Kidney capillary endothelial cell (primary cell): ENCODE measurements at places on chromosomes 1 and 21.
A peak's percentile ranks its signal among the peaks of the same experiment; 100 is the strongest.

DNA sequence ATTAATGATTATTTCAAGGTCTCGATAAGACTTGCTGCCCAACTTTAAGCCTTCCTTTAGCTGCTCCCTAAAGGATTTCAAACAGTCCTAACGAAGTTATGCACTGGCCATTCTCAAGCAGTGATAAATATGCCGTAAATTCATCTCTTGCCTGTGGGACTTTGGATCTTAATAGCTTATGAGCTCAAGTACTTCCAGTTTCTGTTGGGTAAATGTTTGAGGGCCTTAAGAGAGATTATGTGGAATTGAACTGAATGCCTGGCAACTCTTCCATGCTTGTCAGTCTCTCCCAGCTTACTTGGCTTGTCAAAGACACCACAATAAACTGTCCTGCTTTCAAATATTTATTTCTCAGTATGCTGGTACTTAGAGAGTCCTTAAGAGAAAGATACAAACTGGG, 3.5 kb upstream of the OR10J4 start:
- DNase-seq: no peak

DNA sequence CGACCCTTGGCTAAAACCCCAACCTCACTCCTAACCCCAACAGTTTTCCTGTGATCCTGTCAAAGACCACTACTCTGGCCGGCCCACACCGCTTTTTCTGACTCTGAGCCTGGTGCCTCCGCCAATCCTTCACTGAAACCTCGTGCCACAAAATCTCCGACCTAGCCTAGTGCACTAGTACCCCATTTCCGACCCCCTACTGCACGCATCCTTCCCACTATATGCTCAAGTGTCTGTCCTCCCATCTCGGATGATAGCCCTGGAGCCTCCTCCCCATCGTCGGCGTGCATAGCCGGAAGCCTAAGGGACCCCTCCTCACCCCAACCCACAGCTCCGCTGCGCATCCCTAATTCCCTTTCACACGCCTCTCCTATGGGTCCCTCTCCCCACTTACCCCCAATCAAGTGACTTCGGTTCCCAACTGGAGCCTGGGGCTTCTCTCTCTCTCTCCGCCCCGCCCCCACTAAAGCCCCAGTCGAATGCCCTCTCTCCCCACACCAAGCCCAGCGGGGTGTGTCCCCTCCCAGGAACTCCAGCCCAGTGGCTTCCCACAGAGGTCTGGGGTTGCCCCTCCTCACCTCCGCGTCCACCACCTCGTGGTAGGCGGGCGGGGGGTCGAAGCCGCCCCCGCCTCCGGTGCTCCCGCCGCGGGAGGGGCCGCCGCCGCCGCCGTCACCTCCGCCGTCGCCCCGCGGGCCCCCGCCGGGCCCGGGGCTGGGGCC, 791 bp downstream of the USP24 start:
- no peak for DNase-seq

- peak; percentile 17 for DNase-seq
These were observed 755 bp downstream of the FBXO42 start for GRCh38 chr1:16351456-16351993.

GRCh38 chr1:218667781-218668516, 322.8 kb downstream of the TGFB2 start:
- DNase-seq: no peak

- DNase-seq: peak; percentile 48
These were observed 1.5 kb downstream of the RGS18 start for GRCh38 chr1:192159781-192160180.

DNA sequence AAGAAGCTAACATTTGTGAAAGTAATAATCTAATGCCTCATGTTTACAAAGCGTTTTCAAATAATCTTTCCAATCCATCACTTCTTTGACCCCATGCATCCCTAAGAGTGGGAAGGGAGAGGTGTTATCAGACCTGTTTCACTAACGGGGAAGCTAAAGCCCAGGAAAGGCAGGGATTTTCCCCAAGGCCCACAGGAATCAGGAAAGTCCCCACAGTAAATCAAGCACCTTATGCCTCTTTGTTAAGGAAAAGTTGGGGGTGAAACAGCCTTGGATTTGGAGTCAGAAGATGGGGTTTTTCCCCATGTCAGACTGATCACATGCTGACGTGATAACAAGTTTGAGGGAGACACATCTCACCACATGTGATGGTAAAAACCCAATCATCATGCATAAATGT, 20.0 kb upstream of the ANGPTL7 start:
- DNase-seq: no peak

DNA sequence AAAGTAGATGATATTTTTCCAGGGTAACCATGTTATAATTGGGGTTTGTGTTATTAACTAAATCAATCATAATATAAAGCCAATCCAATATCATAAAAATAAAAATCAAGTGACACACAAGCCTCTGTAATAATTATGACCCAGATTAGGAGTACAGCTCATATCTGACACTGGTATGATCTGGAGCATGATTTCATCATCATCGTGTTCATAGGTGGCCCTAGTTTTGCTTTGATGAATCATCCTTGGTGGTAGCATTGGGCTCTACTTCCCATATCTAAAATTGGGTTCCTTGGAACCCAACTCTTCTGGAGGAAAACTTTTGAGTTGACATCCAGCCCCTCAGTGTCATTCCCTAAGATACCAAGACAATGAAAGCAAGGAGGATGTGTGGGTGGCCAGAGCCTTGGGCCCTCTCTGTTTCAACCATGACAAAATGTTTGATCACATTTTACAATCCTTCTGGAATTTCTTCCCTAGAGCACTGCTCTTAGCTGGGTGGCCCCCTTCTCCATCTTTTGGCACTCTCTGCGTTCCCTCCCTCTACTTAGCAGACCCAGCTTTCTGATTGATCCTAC, 37.0 kb upstream of the ENAH start:
- no peak for DNase-seq

DNA sequence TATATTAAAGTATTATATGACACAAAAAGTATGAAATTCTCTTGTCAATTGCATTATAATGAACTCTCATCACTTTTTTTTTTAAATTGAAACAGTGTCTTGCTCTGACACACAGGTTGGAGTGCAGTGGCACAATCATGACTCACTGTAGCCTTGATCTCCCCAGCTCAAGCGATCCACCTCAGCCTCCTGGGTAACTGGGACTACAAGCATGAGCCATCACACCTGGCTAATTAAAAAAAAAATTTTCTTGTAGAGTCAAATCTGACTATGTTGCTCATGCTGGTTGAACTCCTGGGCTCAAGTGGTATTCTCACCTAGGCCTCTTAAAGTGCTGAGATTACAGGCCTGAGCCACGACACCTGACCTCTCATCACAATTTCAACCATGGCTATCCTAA, 259.3 kb downstream of the S1PR1 start:
- DNase-seq: no peak

DNA sequence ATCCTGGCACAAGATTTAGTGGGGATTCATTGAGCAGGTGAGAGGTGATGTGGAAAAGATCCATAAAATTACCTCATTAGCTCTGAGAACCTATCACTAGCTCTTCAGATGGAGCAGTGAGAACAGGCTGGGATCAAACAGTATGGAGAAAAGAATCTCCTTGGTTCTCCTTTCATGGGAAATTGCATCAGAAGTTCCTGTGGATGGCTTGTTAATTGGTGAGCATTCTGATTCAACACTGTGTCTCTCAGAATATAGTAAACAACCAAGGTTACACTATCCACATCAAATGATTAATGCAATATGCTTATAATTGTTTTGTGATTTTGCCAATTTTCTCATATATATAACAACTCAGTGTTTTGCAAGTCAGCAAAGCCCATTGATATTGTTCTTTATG, 8.3 kb upstream of the CD55 start:
- DNase-seq: no peak

GRCh38 chr1:12383001-12383400, 153.2 kb downstream of the VPS13D start:
- no peak for DNase-seq

GRCh38 chr21:41641821-41642701, 124.8 kb downstream of the RIPK4 start:
- DNase-seq: peak; percentile 43

- no peak for DNase-seq
These were observed at the start of gene KISS1 for GRCh38 chr1:204196068-204196795. Gene KISS1 (minus strand): TSS chr1:204196491. CDS start chr1:204192876, 3,615 bp downstream.

- no peak for DNase-seq
These were observed 13.6 kb upstream of the PADI3 start for GRCh38 chr1:17235135-17235885.

GRCh38 chr21:45549626-45550463, 7.6 kb upstream of the SLC19A1 start:
- no peak for DNase-seq

GRCh38 chr1:29579821-29580425, 343.6 kb downstream of the PTPRU start:
- no peak for DNase-seq

DNA sequence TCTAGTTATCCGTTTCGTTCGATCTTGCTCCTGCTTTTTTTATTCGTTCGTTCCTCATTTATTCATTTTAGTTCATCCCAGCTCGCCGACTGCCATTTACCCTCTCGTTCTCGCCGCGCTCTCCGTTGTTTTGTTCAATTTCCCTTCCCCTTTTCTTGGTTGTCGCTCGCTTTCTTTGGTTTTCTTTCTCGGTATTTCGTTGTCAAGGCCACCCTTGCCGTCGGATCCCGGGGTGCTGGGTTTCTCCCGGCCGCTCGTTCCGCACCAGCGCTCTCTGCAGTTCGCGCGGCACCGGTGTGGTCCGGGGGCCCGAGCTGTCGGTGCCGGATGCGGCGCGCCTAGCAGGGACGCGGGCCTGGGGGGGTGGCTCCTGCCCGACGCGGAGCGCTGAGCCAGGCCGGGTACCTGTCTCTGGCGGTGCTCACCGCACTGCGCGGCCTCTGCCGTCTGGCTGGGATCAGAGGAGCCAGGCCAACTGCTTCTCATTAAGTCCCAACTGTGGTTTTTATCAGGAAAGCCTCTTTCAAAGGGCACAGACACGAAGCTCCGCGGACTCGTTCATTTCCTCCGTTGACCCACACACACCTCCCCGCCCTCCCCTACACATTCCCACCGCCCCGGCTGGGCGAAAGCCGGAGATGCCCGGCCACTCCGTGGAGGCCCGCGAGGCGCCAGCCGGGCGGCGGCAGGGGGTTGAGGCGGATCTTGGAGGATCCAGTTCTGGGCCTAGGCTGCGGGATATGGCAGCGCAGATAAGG, 1.6 kb downstream of the ALX3 start:
- no peak for DNase-seq

DNA sequence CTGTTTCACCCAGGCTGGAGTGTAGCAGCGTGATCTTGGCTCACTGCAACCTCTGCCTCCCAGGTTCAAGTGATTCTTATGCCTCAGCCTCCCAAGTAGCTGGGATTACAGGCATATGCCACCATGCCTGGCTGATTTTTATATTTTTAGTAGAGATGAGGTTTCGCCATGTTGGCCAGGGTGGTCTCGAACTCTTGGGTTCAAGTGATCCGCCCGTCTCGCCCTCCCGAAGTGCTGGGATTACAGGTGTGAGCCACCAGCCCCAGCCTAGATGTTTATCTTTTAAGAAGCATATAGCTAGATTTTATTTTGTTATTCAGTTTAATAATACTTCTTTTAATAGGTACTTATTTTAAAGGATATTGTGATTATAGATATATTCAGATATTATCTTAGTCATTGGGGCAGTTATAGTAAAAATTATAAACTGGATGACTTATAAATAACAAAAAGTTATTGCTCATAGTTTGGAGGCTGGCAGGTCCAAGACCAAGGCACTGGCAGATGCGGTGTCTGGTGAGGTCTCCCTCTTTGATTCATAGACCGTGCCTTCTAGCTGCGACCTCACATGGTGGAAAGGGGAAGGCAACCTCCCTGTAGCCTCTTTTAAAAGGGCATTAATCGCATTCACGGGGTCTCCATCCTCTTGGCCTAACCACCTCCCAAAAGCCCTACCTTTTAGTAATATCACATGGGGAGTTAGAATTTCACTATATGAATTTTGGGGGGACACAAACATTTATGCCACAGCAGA, 3.1 kb upstream of the KCNE2 start:
- no peak for DNase-seq

DNA sequence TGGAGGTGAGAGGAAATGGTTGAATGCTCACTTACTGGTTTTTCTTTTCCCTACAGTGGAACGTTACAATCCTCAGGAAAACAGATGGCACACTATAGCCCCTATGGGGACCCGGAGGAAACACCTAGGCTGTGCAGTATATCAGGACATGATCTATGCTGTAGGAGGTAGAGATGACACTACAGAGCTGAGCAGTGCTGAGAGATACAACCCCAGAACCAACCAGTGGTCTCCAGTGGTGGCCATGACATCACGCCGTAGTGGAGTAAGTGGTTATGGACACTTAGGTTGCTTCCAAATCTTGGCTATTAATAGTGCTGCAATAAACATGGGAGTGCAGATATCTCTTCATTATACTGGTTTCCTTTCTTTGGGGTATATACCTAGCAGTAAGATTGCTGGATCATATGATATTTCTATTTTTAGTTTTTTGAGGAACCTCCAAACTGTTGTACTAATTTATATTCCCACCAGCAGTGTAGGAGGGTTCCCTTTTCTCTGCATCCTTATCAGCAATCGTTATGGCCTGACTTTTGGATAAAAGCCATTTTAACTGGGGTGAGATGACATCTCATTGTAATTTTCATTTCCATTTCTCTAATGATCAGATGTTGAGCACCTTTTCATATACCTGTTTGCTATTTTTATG, 48.8 kb upstream of the DARS2 start:
- no peak for DNase-seq

- no peak for DNase-seq
These were observed 88.5 kb downstream of the SLC44A5 start for GRCh38 chr1:75522389-75522788.

GRCh38 chr21:26366781-26367180, 196.2 kb upstream of the APP start:
- DNase-seq: peak; percentile 55

GRCh38 chr1:1286313-1287261, 6.4 kb downstream of the SCNN1D start:
- DNase-seq: no peak

GRCh38 chr1:239786464-239786863, 305.2 kb upstream of the FMN2 start:
- DNase-seq: no peak

- DNase-seq: no peak
These were observed 43.5 kb downstream of the OPRD1 start for GRCh38 chr1:28855469-28855951.

- no peak for DNase-seq
These were observed 28.9 kb downstream of the ERI3 start for GRCh38 chr1:44326024-44326701.

DNA sequence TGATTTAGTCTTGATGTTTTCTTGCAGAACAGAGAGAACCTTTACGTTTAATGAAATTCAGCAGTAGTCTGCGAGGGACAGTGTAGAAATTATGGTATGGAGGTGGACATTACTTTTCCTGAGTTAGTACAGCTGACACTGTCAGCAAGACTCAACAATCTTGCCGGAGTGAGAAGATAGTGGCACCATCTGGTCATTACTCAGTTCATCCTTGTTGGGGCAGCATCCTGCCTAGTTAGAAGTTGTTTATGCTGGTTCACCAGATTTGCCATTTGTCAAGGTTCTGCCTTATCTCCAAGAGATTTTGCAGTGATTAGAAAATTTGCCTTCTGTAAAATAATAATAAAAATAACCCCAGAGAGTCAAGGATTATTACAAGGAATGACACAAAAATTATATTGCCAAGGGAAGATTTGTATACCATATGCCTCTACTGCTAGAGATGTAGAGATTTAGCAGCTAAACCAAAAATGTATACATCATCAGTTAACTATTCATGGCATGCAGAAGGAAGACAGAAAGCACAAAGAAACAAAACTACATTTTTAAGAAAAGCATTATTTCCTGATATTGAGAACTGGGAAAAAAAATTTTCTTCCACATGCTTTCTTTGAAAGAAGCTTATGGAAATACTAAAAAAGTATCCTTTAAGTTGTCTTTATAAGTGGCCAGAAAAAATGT, 1967.4 kb downstream of the NCAM2 start:
- no peak for DNase-seq

- no peak for DNase-seq
These were observed 16.1 kb upstream of the RCAN3 start for GRCh38 chr1:24486331-24487065.
